Renal cortex interstitium (tissue), 15 donors: ENCODE measurements at places on chromosomes 6 and 20. TPM values are rescaled to one million over a fixed set of nuclear protein-coding genes. Genes with fewer than 3 reads are reported as not detected.

GRCh38 chr6:77038807-77039206, 424.5 kb downstream of the HTR1B start:
- DNase-seq: no peak

The HSPA1L gene
- polyA plus RNA-seq: 4.0 TPM

GRCh38 chr20:1338096-1338495, 9.2 kb upstream of the SDCBP2 start:
- no peak for DNase-seq

The AGPAT4 gene
- 26.5 TPM for polyA plus RNA-seq

The TREM1 gene
- polyA plus RNA-seq: 0.07 TPM

- DNase-seq: no peak
Observed at GRCh38 chr20:4418141-4418540, 303.6 kb upstream of the PRND start.

DNA sequence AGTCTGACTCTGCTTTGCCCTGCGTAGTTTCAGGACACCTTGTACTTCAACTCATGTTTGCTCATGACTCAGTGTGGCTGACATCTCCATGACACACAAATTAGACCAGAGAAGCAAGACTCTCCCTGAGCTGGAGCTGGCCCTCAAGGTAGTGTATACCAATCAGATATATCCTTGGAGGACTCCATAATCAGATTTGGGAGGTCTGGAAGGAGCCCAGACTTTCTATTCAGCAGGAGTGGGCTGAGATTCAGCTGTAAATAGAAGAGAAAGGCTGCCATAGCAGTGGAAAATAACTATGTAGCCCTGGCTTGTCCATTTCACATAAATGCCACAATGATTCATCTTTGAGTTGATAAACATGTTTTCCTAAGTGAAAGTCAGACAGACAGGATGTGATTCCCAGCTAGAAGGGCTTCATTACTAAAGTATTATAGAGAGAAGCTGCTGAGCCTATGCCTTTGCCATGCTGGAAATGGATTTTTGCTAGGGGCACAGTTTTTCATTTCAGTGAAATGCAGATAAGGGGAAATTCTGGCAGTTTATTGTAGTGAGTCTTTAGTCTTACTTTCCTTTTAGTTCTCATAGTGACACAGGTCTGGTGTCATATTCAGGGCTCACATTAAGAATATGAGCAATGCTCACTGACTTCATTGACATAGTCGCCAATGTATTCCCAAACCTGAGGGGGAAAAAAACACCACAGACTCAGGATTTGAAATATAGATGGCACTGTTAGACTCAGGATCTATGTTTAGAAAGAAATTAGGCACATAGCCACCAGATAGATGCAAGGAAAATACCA, 95.3 kb downstream of the CLVS2 start:
- DNase-seq: no peak

GRCh38 chr20:20624914-20625313, 87.5 kb downstream of the RALGAPA2 start:
- no peak for DNase-seq

- no peak for DNase-seq
Observed at GRCh38 chr6:91485047-91485446, 898.2 kb upstream of the MAP3K7 start.

GRCh38 chr6:5094327-5094726, 9.2 kb downstream of the PPP1R3G start:
- no peak for DNase-seq

- no peak for DNase-seq
Observed at GRCh38 chr20:36682311-36682710, 36.3 kb upstream of the SLA2 start.

- DNase-seq: no peak
Observed at GRCh38 chr6:167349631-167350274, 24.9 kb downstream of the TTLL2 start.

GRCh38 chr6:156185113-156185512, 592.1 kb upstream of the ARID1B start:
- no peak for DNase-seq

- DNase-seq: no peak
Observed at GRCh38 chr6:15829156-15829555, 166.3 kb upstream of the DTNBP1 start.

The NUS1 gene
- polyA plus RNA-seq: 50.0 TPM

DNA sequence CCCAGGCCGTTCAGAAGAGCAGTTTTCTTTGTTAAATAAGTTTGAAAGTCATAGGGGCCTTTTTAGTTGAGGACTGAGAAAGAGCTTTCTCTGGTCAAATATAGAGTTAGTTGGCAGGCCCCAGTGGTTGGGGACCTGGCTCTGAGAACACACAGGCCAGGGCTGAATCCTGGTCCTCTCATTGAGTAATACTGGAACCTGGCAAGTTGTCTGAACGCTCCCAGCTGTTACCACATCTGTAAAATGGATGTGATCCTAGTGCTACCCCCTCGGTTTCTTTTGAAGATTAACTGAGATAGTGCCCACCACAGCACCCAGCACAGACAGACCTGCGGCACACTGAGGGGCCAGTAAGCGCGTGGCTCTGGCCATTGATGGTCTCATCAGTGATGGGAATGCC, 215.5 kb downstream of the ZDHHC14 start:
- DNase-seq: no peak

The OPRM1 gene
- not detected for polyA plus RNA-seq

The CST2 gene
- not detected for polyA plus RNA-seq

- DNase-seq: no peak
Observed at GRCh38 chr6:25660512-25660911, 8.5 kb downstream of the SCGN start.

DNA sequence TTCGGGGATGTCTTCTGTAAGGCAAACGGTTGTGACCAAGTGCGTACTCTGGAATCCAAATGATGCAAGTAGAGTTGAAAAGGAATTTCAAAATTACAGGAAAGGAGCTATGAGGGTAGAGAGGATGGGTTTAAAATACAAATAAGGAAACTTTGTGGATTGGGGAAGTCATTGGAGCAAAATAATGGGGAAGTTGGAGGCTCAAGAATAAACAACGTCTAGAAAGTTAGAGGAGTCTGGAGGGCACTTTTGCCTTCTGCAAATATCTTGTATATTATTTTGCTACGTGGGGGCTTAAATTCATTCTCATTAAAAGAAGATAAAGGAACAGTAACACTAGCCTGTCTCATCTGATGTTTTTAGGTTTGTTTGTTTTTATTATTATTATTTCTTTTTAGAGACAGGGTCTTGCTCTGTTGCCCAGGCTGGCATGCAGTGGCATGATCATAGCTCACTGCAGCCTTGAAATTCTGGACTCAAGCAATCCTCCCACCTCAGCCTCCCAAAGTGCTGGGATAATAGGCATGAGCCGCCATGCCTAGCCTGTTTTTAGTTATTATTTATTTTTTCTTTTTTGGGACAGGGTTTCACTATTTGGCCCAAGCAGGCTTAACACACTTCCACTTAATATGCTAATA, 55.0 kb upstream of the TNFAIP3 start:
- no peak for DNase-seq

GRCh38 chr20:1489764-1490436, 1.3 kb downstream of the SIRPB2 start:
- DNase-seq: no peak

DNA sequence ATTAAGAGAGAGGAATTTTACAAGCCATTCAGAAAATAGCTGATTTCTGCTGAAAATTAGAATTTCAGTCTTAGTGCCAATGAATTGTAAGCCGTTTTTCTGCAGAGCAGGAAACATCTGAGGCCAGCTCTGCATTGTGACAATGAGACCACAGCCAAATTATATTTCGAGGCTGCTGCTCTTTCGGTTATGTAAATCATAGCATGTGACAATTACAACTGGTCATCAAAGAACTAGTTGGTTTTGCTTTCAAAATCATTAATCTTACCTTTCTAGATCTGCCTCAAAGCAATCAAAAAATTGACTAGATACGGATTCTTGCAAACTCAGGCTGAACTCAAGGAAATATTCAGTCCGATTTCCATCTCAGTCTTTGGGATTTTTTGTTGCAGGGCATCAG, 33.4 kb upstream of the INSM1 start:
- no peak for DNase-seq

GRCh38 chr6:21915707-21916260, 322.2 kb downstream of the SOX4 start:
- DNase-seq: no peak

DNA sequence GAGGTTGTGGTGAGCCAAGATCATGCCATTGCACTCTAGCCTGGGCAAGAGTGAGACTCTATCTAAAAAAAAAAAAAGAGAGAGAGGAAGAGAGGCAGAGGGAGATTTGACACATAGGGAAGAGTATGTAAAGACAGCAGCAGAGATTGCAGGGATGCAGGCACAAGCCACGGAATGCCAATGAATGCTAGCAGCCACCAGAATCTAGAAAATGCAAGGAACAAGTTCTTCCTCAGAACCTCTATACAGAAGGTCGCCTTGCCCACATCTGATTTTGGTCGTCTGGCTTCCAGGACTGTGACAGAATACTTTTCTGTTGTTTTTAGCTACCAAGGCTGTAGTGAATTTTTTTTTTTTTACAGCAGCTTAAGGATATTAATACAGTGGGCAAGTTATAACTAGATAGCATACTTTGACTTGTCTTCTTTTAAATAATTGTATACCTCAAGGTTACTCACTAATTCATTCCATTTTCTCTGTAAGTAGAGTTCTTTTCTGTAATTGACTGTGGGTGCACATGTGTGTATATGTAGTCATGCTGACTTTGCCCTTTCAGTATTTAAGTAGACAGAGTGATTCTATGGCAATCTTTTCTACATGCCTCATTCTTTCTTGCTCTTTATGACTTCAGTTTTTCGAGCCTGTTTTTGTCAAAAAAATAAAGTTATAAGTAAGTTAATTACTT, 402.2 kb downstream of the GJA1 start:
- no peak for DNase-seq
